ENCODE measurements at places on chromosomes 11 and 22. TPM values are rescaled to one million over a fixed set of nuclear protein-coding genes. Genes with fewer than 3 reads are reported as not detected.

DNA sequence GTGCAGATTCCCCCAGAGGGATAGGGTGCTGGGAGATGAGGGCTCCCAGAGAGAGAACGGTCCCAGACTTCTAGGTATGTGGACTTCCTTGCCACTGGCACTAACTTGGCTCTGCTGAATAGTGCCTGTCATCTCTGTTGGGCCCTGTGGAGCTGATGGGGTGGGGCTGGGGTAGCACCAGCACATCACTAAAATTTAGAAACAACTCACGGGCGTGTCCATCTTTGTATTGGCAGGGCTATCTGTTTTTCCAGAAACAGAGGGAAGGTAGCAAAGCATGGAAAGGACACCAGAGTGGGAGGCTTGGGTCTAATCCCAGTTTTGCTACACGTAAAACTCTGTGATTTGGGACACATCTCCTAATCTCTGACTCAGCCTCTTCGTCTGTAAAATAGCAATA is 25.8 kb downstream of the SWAP70 start:
- no peak for DNase-seq

- no peak for DNase-seq
Observed at GRCh38 chr11:120807414-120808150, 216.3 kb upstream of the TBCEL start.

DNA sequence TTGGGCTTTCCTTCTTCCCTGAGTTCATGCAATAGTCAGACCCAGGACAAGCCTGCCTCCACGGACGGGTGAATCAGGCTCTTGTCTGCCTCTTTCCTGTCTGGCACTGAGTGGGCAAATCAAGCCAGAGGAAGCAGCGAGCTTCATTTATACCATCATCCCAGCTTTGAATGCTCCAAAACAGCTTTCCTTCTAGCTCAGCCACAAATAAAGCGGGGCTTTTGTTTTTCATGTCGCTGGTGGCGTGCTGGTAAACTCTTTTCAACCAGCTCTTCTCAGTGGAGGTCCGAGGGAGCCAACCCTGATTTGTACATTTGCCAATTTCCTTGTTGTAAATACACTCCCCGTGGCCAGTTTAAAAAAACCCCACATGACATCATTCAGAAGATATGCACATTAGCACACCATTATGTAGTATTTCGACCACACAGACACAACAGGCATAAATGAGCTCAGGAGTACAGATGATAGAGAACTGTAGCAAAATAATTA is 8.6 kb downstream of the C11orf91 start:
- DNase-seq: peak; percentile 74

- DNase-seq: no peak
Observed at GRCh38 chr11:68933605-68934320, 30.1 kb downstream of the IGHMBP2 start.

DNA sequence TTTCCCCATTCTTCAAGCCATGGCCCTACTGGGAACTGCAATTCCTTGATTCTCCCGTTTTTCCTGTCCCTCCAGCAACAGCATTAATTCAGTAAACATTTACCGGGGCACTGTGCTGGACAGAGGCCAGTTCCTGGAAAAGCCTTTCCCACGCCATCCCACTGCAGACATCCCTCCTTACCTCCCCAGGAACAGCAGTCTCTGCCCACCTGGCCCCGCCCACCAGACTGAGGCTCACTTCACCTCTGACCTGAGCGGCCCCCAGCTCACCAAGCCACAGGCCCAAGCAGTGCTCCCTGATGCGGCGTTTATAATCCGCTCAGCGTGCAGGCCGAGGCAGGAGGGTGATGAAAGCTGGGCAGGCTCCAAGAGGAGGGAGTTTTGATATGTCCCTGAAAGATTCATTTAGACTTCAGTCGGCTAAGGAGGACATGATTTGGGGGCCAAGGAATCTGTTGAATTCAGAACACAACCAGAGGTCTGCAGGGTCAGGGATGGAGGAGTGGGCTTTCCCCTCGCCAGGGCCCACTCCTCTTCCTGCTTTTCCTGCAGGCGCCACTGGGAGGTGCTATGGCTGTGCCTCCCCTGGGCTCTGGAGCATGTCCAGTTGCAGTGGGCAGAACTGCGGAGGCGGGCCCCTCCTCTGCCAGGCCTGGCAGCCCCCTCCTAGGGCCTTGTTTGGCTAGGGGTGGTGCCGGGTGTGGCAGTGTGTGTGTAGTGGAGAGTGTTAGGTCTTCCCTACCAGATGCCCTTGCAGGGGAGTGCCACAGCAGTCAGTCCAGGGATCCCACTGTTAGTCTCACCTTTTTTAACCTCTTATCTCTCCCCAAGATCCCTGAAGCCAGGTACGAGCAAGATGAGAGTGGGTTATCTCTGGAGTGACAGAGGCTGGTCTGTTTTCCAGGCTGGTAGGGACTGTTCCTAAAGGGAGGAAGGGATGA is 1.4 kb upstream of the TAGLN start:
- DNase-seq: no peak

GRCh38 chr11:9922806-9923205 is 258.9 kb downstream of the SWAP70 start:
- DNase-seq: no peak

DNA sequence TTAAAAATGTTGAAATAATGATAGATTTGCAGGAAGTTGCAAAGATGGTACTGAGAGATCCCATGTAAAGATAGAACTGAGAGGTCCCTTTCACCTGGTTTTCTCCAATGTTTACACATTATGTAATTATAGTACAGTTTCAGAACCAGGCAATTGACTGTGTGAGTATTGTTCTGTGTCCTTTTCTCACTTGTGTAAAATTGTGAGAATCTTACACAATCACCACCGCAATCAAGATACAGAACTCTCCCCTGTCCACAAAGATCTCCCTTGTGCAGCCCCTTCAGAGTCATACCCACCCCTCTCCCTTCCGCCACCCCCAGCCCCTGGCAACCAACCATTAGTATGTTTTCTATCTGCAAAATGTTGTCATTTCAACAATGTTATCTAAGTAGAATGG is 119.8 kb upstream of the NAV2 start:
- no peak for DNase-seq

DNA sequence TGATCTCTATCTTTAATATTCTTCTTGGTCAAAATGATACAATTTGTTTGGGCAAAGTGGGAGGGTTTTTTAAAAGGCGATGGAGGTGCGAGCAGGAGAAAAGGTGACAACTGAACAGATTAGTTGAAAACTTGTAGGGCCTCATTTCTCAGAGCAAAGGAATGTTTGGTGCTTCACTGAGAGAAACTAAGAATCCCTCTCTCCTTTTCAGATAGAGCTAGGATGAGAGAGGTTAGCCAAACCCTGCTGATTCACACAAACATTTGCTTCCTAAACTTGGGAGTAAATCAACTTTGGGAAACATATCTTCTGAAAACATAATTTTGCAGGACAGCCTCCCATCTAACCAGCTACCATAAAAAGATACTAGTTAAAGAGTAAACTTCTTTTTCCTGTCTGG is 57.0 kb downstream of the PHF21A start:
- DNase-seq: no peak

DNA sequence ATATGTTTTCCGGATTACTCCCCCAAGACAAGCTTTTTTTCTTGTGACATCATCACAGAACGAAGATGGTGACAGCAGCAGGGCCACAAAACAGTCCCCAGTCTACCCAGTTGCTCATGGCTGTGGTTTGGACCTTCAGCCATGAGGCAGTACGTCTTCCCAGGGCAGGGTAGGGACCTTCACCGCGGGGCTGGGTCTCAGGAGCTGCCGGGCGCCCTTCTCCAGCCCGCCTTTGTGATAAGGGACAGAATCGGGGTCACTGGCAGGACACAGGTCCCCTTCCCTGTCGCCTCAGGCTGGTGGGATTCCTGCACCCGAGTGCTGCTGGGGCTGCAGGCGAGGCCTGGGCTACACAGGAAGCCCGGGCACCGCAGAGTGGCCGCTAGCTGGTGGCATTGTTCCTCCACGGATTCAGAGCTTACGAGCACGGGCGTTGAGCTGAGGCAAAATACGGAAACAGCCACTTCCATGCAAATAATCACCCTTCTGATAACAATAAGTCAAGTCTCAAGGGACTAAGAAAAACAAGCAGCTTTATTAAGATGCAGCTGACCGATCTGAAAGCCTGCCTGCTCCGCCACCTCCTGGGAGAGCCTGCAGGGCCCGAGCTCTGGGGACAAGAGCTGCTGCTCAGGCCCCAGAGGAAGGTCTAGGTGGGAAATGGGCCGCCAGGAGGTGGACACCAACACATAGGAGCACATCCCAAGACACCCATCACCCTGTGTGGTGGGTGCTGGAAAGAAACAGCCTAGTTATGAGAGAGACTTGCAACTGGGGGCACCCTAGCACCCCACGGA is 12.3 kb downstream of the TBX1 start:
- no peak for DNase-seq

DNA sequence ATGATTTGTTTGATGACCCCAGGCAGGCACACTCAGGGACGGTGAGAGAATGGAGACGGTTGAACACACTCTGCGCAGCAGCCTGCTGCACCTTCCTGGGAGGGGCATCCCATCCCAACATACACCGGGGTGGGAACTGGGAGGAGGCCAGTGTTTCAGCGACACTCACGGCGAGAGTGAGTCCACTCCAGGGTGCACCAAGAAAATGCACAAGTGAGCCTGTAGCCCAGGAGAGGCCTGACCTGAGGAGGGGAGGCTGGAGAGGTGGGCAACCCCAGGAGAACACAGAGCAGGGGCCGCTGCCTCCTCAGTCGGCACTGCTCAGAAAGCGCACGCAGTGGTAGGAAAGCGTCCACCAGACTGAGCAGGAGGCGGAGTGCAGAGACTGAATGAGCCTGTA is 54.5 kb downstream of the IGF2 start:
- DNase-seq: no peak

DNA sequence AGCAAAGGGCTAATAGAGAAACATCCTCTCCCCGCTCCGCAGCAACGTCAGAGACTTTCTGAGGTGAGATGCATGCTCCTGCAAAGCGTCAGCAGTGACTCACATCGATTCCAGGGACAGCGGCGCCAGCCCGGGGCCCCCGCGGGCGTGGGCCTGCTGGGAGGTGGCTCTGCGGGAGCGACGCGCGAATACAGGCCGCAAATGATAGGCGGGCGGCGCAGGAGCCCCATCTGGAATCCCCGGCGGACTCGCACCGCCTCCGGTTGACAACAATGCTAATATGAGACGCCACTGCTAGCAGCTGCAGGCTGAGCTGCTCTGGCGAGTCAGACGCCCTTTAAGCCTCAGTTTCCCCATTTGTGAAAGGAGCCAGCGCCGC is 557 bp downstream of the RANGAP1 start:
- DNase-seq: peak; percentile 90

- no peak for DNase-seq
Observed at GRCh38 chr11:122751292-122752070, 86.8 kb upstream of the CRTAM start.

- no peak for DNase-seq
Observed at GRCh38 chr22:23571486-23571885, 8.6 kb downstream of the IGLL1 start.

DNA sequence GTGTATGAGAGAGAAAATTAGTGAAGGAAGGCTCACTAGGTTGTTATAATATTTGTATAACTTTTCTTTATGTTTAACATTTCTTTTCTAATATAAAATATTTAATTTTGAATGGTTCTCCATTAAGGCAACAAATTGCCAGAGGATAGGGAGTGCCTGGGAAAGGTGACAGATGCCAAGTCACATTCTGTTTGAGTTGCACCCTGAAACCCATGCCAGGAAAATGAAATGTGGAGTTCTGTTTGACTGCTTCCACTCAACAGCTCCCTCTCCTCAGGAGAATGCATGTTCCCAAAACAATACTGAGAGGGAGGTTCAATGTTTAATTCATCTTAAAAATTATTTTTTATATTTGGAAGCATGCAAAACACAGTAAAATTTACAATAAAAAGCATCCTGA is 5.9 kb upstream of the USP18 start:
- no peak for DNase-seq

GRCh38 chr11:112727341-112727841 is 233.8 kb upstream of the NCAM1 start:
- DNase-seq: no peak

- DNase-seq: no peak
Observed at GRCh38 chr11:20522536-20522935, 76.9 kb upstream of the SLC6A5 start.

GRCh38 chr11:62853279-62853965 is 14.0 kb upstream of the WDR74 start:
- no peak for DNase-seq

GRCh38 chr22:41021613-41022454 is 70.6 kb upstream of the EP300 start:
- peak; percentile 88 for DNase-seq

GRCh38 chr11:75931124-75931523 is 116.1 kb downstream of the UVRAG start:
- DNase-seq: no peak

- DNase-seq: no peak
Observed at GRCh38 chr11:47109051-47109726, 67.5 kb downstream of the ARFGAP2 start.

GRCh38 chr11:123616505-123617198 is 37.8 kb downstream of the SCN3B start:
- DNase-seq: no peak

GRCh38 chr22:48941033-48941902 is 886.4 kb downstream of the BRD1 start:
- no peak for DNase-seq

- no peak for DNase-seq
Observed at GRCh38 chr11:46966773-46967172, 30.2 kb downstream of the CSTPP1 start.

- DNase-seq: no peak
Observed at GRCh38 chr22:24180316-24181087, 785 bp upstream of the SUSD2 start.

DNA sequence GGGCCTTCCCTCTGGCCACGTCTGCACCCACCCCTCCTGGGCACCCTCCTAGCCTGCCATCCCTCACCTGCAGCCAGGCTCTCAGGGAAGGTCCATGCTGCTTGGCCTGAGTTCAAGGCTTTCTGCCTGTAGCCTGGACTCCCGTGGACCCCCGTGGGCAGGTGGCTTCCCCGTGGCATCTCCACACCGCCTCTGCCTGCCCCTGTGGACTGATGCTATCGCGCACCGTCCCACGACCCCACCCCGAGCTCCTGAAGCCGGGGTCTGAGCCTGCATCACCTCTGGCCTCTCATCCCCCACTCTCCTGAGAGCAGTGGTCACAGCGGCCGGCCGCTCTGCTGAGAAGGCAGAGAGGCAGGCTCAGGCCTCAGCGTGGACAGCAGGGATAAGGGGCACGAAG is 4.5 kb downstream of the IFITM5 start:
- no peak for DNase-seq

DNA sequence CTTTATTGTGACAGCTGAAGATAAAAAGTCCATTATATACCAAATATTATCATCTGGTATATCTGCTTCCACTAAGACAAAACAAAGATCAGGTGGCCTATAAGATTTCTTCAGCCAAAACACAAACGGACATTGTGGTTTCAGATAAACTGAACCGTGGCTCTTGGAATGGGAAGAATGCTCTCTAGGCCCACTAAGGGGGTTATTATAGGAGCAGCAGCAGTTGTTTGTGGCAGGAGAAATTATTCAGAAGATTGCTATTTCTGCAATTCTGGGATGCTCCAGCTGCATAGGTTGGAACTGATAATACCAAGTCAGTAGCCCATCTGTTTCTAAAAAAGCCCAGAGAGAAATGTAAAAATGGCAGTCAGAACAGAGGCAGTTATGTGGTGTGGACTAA is 145.3 kb downstream of the NCAM1 start:
- no peak for DNase-seq

LRP4 gene
- polyA plus RNA-seq: 14.7 TPM

MUC5B gene
- polyA plus RNA-seq: 0.04 TPM

OR51B4 gene
- polyA plus RNA-seq: not detected

ACTN3 gene
- polyA plus RNA-seq: 0.19 TPM

LMO2 gene
- polyA plus RNA-seq: 2.5 TPM

C11orf21 gene
- polyA plus RNA-seq: not detected

DLG2 gene
- polyA plus RNA-seq: 1.5 TPM

CASP1 gene
- 102 TPM for polyA plus RNA-seq

WNT11 gene
- 4.5 TPM for polyA plus RNA-seq

GAB4 gene
- polyA plus RNA-seq: not detected

OR52K1 gene
- polyA plus RNA-seq: not detected

CRACR2B gene
- 47.3 TPM for polyA plus RNA-seq

Data from small intestine (tissue), 16 donors.